NCI-H146 (cell line): ENCODE measurements at places on chromosomes 7 and 10.
A peak's percentile ranks its signal among the peaks of the same experiment; 100 is the strongest.

DNA sequence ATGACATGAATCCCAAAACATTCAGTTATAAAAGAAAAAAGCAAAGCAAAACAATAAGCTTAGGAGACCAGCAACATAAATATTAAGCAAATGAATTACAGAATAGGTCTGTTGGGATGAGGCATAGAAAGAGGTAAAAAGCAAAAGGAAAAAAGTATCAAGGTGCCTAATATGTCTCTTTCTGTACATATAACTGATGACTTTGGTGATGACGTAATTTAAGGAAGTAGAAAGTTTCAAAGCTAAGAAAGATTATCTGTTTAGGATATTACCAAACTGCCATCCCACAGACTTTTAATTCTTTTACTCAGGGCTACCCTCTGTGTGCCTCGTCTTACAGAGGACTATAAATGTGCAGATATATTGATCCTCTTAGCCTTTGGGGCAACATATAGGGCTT is 1066.5 kb downstream of the SORCS3 start:
- no peak for DNase-seq

DNA sequence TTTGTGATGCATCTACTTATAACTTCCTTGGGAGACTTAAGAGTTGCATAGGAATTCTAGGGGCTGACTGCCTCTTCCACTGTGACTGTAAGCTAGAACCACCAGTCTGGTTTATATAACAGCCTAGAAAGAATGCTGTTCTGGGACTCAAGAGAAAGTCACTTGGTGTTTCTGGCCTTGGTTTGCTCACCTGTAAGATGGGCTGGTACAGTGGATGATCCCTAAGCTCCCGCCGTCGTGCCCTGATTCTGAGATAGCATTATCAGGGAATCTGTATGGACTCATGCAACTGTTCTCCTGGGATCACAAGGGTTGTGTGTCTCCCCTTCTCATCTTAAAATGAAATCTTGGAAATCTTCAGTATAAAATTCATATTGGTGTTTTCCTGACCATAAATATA is 100.6 kb downstream of the LYZL1 start:
- DNase-seq: no peak

GRCh38 chr10:47335906-47336305 is 12.3 kb upstream of the RBP3 start:
- no peak for DNase-seq

DNA sequence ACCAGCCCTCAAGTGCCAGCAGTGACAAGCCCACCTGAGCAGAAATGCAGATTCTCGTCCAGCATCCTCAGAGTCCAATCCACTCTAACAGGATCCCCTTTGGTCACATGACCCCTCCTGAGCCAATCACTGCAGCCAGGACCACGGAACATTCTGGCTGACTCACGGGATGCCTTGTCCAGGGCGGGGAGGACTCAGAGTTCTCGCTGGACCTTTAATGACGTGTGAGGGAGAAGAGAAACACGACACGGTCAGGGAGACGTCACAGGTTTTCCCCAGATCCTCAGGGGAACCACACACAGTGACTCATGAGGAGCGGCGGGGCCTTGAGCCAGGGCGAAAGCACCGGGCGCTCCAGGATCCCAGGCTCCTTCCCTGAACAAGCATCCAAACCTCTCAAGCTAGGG is 155.7 kb downstream of the PTPRN2 start:
- peak; percentile 41 for DNase-seq

GRCh38 chr7:44400033-44400511 is 74.7 kb upstream of the CAMK2B start:
- DNase-seq: no peak

- no peak for DNase-seq
Observed at GRCh38 chr10:81575036-81575435, 300.0 kb upstream of the NRG3 start.

GRCh38 chr10:88386204-88386788 is 196.8 kb downstream of the RNLS start:
- no peak for DNase-seq

DNA sequence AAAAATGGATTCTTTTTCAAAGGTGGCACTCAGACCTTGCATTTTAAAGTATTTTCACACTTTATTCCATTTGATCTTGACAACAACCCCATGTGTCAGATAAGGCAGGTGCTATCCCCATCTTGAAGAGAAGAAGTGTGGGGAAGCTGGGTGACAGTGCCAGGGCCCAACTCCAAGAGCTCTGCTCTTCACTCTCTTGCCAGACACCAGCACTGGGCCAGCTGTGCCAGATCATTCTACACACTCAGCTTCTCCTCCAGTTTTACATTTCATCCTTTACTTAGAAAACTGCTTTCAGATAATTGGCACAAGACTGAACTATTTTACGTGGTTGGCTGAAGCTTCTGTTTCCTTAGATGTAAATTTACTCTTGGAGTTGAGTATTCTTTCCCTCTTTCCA is 64.4 kb downstream of the ENO4 start:
- DNase-seq: no peak

DNA sequence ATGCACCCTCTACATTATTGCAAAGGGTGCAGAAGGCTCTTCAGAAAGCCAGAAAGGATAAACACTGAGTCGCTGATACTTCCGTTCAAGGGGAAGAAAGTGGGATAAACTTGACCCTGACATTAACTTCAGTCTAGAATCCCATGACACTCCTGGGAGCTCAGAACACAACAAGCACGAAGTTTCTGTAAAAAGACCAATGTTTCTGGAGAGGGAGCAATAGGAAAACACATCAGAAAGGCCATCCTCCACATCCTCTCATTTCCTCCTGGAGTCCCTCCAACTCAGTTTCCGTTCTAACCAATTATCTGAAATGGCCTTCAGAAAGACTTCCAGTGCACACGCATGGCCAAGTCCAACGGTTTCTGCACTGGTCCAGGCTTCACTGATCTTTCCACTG is 113.5 kb downstream of the SORBS1 start:
- DNase-seq: no peak

- DNase-seq: peak; percentile 41
Observed at GRCh38 chr7:150992833-150993302, 2.1 kb downstream of the NOS3 start.

DNA sequence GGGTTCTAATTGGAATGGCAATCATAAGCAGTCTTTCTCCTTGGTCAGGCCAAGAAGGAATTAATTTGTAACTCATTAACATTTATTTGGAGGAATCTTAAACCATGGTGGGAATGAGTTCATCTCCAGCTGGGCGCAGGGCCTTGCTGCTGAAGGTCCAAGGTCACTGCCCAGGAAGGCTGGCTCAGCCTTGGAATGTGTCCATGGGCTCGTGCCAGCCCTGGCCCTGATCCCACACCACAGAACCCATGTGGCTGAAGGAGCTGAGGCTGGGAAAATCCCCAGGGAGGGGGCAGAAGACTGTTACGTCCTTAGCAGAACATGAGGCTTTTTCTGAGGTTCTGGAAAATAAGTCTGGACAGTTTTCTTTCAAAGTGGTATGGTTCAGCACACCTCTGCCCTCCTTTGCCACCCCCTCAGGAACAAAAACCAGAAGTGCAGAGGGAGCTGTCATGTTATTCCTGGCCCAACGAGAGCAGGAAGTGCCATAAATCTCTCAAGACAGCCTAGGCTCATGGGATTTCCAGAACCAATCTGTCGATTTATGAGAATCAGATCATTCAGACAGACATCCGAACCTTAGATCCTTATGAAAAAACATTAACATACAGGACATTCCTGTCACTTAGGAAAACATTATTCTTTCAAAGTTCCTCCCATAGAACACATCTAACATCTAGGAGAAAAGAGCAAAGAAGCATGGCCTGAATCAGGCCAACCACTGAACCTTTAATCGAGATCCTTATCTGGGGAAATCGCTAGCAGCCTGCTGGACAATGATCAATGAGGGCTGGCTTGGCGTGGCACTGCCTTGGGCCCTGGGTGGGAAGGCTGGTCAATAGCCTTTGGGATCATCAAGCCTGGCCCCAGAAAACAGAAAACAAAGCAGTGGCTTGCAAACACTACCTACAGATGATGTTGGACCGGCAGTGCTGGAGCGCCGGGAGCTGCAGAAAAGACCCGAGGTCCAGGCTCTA is 134.3 kb downstream of the TAX1BP1 start:
- no peak for DNase-seq

DNA sequence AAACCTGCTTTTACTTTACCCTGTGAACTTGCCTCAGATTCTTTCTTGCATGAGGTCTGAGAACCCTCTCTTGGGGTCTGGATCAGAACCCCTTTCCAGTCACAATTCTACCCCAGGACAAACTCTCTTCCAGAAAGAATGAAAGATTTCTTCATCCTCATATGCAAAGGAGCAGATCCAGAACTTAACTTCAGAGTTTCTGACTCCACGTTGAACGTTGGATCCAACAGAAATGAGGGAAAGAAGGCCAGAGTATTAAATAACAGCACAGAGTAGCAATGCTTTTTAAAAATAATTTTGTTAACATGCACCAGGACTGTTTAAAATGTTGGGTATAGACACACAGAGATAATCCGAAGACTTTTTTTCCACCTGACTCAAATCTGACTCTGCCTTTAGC is 632.9 kb upstream of the AUTS2 start:
- DNase-seq: no peak

GRCh38 chr7:124597509-124597908 is 168.1 kb downstream of the GPR37 start:
- DNase-seq: no peak

DNA sequence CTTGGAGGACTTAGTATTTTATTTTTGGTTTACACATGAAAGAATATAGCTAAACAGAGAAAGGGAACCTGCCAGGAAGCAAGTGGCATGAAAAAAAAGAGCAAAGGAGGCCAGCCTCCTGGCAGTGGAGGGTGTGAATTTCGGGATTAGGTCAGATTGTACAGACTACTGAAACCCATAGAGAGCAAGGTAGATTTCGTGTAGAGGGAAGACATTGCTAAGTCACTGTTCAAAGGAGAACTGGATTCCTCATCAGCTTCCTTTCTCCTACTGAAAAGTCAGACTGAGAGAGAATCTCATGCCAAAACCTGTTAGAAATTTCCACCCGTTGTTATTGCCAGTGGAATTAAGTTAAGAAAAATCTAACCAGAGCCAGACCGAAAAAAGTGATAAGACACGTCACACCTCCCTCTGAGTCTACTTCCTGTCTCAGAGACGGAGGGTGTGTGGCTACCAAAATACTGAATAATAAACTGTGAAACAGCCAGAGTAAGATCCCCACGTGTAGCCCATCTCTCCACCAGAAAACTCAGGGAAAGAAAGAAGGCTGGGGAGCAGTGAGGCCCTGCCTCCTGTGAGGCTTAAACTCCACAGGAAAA is 118.8 kb downstream of the SKIDA1 start:
- no peak for DNase-seq

GRCh38 chr10:55630491-55631056 is 730.5 kb downstream of the ZWINT start:
- no peak for DNase-seq

DNA sequence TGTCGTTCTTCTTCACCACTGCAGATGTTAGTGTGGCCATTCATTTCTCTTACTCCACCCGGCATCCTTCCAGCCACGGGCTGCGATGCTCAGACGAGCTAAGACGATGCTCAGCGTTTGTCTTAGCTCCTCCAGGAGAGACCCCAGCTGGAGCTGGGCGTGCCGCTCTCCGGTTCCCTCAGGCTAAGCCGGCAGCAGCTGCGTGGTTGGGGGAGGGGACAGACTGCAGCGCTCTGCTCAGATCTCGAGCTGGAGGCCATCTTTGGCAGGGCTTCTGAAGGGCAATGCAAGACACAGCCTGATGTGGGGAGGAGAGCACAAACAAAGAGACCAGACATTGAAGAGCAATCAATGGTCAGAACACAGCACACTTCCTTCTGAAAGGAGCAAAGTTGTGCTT is 4.8 kb downstream of the INA start:
- DNase-seq: peak; percentile 93

GRCh38 chr7:27603813-27604212 is 58.9 kb downstream of the HIBADH start:
- DNase-seq: no peak

GRCh38 chr7:106870983-106871410 is 5.9 kb downstream of the PIK3CG start:
- no peak for DNase-seq

DNA sequence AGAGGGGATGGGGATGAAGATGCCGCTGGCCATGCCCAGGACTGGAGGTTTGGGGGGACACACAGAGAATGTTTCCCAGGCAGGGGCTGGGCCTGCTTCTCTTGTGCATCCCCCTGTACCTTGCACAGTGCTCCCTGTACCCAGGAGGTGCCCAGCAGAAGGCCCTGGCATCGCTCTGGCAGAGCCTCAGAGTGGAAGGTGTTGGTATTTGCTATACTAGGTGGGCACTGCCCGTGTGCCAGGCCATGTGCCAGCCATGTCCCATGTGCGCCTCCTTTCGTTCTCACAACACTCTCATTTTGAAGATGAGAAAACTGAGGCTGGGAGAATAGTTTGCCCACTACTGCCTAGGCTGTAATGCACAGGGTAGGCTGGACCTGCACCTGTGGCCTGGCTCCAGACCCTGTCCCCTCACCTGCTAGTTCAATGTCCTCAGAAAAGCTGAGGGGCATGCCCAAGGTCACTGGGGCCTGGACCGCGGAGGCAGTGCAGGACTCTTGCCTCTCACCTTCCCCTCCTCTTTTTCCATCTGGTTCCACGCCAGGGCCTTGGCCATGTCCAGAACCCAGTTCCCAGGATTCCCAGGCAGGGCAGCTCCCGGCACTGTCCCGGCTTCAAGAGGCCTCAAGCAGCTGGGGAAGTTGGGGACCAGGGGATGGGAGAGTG is 64.7 kb downstream of the GOLGA7B start:
- DNase-seq: no peak

DNA sequence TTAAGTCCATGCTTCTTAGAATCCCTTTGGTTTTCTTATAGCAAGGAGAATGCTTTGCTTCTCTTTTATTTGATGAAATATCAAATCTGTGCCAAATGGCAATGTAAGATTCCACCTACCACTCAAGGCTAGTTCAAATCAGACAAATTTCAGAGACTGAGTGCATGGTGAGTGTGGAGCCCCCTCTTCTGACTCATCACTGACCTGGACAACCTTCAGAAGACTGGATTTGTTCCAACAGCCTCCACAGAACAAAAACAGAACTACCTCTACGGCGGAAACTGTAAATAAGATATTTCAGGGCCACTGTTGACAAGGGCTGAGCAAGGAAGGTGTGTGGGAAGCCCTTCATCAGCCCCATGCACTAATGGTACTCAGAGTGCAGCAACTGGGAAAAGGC is 21.1 kb downstream of the NCAPG2 start:
- no peak for DNase-seq

DNA sequence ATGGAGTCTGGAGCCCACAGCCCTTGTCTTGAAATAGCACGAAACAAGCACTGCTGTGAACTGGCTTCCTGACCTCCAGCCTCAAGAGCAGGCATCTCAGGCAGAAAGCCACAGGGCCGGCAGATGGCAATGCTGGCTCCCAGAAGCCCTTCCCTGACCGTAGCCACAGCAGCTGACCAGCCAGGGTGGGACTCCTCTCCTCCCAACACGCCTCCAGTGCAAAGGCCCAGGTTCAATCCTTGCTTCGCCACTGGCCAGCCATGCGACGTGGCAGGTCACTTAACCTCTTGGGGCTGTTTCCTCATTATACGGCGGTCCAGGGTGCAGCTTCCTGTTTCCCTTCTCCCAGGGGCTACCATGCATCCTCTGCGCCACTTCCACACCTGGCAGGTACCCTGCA is 12.8 kb downstream of the PRKAG2 start:
- DNase-seq: no peak

- no peak for DNase-seq
Observed at GRCh38 chr7:122413339-122413738, 108.8 kb upstream of the FEZF1 start.

GRCh38 chr10:118753331-118754228 is 1.2 kb downstream of the CACUL1 start:
- no peak for DNase-seq

- DNase-seq: no peak
Observed at GRCh38 chr7:44530990-44531389, 10.1 kb downstream of the NPC1L1 start.

GRCh38 chr7:50793947-50794570 is 11.4 kb upstream of the GRB10 start:
- no peak for DNase-seq
